GM23248 (cell line): ENCODE measurements at places on chromosomes 3 and 15. TPM values are rescaled to one million over a fixed set of nuclear protein-coding genes. Genes with fewer than 3 reads are reported as not detected.

GRCh38 chr3:172087602-172088580, 48.5 kb downstream of the FNDC3B start:
- DNase-seq, result no peak

GRCh38 chr15:96500508-96500907, 170.0 kb downstream of the NR2F2 start:
- no peak for DNase-seq

- no peak for DNase-seq
Measured at GRCh38 chr15:65263313-65263712, 23.4 kb downstream of the PARP16 start.

GRCh38 chr15:31241888-31242522, 84.6 kb upstream of the KLF13 start:
- DNase-seq, result no peak

- DNase-seq, result no peak
Measured at GRCh38 chr3:8011902-8012301, 489.7 kb upstream of the LMCD1 start.

The COL6A5 gene
- not detected in 2 replicates for total RNA-seq

DNA sequence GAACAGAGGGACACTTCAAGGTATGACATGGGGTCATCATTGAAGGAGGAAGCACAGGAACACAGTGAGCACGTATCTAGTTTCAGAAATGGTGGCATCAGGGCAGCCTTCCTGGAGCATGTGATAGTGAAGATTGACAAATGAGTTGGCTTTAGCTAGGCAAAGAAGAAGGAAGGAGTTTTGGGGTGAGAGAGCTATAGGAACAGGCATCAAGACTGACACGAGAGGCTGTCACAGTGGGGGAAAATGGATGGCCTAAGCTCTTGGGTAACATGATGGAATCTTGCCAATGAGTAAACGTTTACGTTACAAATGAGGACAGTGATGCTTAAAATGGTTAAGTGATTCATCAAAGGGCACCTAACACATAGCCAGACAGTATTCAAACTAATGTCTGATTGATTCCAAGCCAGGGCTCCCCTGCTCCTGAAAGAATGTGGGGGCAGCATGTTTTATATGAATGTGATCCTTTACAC, 23.1 kb upstream of the GPR171 start:
- DNase-seq, result peak; percentile 88

DNA sequence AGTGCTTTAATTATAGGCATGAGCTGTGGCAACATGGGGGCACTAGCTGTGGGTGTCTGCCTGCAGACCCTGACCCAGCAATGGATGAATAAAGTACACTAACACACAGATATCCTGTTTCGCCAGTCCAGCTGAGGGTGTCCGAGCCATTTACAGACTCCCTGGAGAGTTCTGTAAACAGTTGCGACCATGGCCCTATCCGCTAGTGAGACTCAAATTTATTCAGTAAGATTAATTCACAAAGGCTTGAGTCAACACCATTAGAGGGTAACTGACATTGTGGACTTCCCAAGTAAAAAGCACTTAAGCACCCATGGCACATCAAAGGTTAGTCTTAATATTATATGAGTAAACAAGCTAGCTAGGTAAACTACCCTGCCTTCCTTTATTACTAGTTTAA, 161.6 kb downstream of the TBL1XR1 start:
- DNase-seq, result no peak

DNA sequence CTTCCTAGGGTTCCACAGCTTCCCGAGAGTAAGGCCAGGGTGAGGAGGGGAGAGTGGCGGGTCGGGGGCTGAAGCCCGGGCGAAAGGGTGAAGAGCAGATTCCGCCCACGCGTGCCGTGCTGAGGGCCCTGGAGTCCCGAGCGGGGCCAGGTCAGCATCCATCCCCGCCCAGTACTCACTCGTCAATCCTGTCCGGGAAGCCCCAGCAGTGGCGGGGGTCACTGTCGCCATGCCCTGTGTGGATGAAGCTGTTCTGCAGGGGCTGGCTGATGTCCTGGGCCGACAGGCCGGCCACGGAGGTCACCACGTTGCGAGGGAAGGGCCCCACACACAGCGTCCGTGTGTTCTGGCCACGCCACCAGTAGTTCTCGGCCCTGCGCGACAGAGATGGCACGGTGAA, 36.3 kb downstream of the TNK2 start:
- no peak for DNase-seq

DNA sequence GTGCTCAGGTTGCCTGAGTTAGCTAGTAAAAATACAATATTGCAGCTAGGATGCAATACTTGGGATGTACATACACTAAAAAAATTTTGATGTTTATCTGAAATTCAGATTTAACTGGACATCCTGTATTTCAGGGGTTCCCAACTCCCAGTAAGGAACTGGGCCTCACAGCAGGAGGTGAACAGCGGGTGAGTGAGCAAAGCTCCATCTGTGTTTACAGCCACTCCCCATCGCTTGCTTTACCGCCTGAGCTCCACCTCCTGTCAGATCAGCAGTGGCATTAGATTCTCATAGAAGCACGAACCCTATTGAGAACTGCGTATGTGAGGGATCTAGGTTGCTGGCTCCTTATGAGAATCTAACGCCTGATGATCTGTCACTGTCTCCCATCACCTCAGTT, 285.1 kb upstream of the PROK2 start:
- DNase-seq, result no peak

The GREM1 gene
- total RNA-seq, result 935 and 1,005 TPM in 2 replicates

GRCh38 chr15:67358812-67359211, 104.2 kb downstream of the IQCH start:
- DNase-seq, result no peak

The GOLGA8J gene
- not detected in 2 replicates for total RNA-seq

The RBPMS2 gene
- total RNA-seq, result not detected in 2 replicates

The HYAL1 gene
- total RNA-seq, result 0.51 TPM in 1 of 2 replicates, not detected in the other

DNA sequence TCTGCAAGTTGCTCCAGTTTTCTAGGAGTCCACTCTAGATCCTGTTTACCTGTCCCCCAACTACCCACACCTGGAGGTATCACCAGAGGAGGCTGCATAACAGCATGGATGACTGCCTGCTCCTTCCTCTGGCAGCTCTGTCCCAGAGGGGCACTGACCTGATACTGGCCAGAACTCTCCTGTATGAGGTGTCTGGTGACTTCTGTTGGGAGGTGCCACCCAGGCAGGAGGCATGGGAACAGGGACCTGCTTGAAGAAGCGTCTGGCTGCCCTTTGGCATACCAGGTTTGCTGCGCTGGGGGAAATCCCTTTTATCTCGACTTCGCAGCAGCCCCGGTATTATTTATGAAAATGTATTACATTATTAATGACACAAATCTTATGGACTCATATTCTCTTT, 1163.6 kb downstream of the NSUN3 start:
- DNase-seq, result no peak

The GPR149 gene
- total RNA-seq, result not detected in 2 replicates

DNA sequence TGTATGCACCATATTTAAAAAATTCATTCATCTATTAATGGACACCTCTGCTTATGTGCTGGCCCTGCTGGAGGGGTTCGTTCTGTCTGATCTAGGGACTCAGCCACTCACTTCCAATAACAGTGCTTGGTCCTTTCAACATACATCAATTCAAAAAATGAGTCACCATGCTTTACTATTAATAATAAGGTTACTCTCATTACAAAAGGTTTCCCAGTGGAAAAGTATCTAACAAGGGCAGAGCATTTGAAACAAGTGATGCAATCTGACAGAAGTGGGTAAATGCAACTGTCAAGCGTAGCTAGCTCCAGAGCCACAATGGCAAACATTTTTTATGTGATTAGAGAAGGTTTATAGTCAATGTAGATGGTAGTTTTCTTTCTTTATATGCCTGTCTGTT, 67.9 kb upstream of the TNIK start:
- peak; percentile 14 for DNase-seq

The SYNPR gene
- not detected in 2 replicates for total RNA-seq

The PLCH1 gene
- total RNA-seq, result under 0.01 TPM in 1 of 2 replicates, not detected in the other

DNA sequence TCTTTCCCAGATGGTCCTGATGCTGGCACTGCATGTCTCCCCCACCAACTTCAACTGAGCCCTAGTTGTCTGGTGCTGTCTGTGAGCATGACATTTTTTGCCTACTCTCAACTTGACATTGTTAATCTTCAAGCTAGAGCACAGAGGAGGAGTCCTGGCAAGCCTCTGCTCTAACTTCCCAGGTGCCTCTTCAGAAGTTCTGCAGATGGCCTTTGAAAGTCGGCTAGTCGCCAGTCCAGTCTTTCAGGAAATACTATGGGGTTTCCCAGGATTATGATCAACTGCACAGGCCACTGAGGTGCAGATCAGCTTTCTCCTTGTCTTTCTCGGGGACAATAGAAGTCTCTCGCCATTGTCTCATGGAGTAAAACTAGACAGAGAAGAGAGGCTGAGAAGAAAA, 86.7 kb downstream of the ST8SIA2 start:
- no peak for DNase-seq

GRCh38 chr3:135556174-135556573, 409.4 kb upstream of the PPP2R3A start:
- DNase-seq, result peak; percentile 8

GRCh38 chr15:48794697-48795134, 16.2 kb downstream of the CEP152 start:
- DNase-seq, result peak; percentile 35

- DNase-seq, result no peak
Measured at GRCh38 chr3:26920646-26921478, 298.3 kb downstream of the LRRC3B start.

GRCh38 chr3:38582941-38583645, 66.4 kb downstream of the SCN5A start:
- no peak for DNase-seq

GRCh38 chr15:33964665-33965040, 3.6 kb upstream of the CHRM5 start:
- DNase-seq, result peak; percentile 33

DNA sequence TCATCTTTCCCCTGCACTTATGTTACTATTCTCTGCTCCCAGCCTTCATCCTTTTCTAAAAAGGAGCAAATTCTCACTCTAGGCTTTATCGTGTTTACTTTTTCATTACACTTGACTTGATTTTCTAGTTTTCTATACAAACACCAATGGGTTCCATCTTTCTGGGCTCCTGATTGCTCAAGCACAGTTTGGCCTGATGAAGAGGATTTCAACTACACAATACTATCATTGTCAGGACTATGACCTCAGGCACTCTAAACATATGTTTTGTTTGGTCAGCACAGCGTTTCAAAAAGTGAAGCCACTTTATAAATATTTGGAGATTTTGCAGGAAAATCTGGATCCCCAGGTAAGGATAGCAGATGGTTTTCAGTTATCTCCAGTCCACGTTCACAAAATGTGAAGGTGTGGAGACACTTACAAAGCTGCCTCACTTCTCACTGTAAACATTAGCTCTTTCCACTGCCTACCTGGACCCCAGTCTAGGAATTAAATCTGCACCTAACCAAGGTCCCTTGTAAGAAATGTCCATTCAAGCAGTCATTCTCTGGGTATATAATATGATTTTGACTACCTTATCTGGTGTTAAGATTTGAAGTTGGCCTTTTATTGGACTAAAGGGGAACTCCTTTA, 86.2 kb downstream of the TGFBR2 start:
- no peak for DNase-seq

GRCh38 chr3:194329583-194329965, 21.6 kb downstream of the CPN2 start:
- DNase-seq, result no peak

DNA sequence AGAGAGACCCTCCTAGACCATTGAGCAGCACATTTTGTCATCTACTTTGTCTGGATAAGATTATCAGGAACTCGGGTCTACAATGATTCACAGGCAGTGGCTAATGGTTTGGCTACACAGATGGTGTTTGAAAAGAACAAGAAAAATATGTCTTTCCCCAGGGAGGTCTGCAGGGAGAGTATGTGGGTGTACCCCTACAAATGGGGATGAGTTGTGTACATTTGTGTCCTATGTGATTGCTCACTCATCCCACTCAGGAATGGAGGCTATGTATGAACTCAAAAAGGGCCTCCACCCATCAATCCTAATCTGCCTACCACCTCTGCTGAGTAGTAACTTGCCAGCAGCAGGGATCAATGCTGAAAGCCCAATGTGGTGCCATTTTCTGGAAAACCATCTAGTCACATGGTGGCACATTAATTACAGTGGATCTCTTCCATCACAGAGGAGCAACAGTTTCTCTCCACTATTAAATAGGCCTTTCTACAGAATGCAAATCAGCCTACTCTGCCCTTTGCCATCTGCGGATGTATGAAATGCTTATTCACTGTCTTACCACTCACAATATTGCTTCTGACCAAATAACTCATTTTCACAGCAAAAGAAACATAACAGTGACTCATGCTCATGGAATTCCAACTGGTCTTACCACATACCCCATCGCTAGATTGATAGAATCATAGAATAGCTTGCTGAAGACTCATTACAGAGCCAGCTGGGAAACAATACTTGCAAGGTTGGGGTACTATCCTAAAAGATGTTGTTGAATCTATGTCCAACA, 48.3 kb upstream of the TRIM42 start:
- DNase-seq, result peak; percentile 83
